ENCODE measurements at places on chromosomes 3 and 15. TPM values are rescaled to one million over a fixed set of nuclear protein-coding genes. Genes with fewer than 3 reads are reported as not detected.
A peak's percentile ranks its signal among the peaks of the same experiment; 100 is the strongest.

DNA sequence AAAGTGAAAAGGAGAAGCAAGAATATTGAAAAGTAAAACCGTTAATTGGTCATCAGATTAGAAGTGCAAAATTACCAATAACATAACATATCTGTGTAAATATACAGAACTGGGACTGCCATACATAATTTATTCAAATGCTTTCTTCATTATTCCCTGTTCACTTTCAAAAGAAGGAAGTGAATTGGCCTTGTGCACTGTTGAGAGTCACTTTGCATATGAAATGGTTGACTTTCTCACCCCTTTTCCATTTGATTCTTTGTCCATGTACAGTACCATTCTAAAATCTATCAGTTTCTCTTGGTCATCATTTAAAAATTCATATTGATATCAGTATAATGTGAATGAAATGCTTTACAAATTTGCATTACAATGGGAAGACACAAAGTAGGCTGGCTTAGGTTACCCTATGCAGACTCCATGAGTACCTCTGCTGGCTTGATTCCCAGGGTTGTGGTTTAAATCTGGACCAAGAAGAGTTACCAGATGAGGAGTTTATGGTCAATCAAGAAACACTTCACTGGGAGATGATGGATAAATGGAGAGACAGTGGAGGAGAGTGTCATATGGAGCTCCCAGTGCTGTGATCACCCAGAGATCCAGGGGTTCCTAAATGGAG lies 210.9 kb upstream of the TOPAZ1 start:
- H3K4me3 ChIP-seq: no peak overlapping the region
- no peaks in the 10 kb centered on the region for H3K36me3 ChIP-seq
- peaks cover 2% of the 10 kb centered on the region for H3K27me3 ChIP-seq
- no peak overlapping the region for H3K27ac ChIP-seq
- H3K4me1 ChIP-seq: no peaks in the 10 kb centered on the region
- DNase-seq: no peak

DNA sequence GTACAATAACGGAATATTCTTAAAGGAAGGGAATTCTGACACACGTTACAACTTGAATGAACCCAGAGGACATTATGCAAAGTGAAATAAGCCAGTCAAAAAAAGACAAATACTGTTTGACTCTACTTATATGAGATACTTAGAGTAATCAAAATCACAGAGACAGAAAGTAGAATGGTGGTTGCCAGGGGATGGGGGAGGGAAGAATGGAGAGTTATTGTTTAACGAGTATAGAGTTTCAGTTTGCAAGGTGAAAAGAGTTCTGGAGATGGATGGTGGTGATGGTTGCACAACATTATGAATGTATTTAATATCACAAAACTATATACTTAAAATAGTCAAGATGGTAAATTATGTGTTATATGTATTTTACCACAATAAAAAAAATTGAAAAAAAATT lies 112.9 kb upstream of the ARHGEF3 start:
- H3K27ac ChIP-seq: peak overlapping the region; percentile 69
- no peaks in the 10 kb centered on the region for H3K27me3 ChIP-seq
- no peak for DNase-seq

GRCh38 chr3:155782390-155782953 lies 23.6 kb downstream of the C3orf33 start:
- no peaks in the 10 kb centered on the region for H3K27me3 ChIP-seq
- DNase-seq: no peak
- H3K4me3 ChIP-seq: no peak overlapping the region
- no peak overlapping the region for H3K27ac ChIP-seq

DNA sequence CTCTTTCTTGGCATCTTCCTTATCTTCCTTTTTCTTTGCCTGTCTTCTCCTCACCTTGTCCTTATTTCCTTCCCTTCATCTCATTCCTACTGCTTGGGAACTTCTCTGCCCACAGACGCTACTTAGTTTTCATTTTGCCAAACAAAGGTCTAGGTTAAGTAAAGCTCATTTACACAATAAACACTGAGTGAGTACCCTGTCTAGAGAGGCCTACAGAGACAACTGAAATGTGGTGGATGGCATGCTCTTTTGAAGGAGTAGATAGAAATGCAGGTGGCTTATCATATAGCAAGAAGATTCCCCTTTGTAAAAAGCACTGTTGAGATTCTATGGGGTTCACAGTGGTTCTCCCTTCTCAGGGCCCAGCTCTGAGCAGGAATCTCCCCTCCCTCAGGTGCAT lies 319.0 kb downstream of the CNTN3 start:
- no peaks in the 10 kb centered on the region for H3K36me3 ChIP-seq
- no peak for DNase-seq
- no peaks in the 10 kb centered on the region for H3K4me1 ChIP-seq
- no peak overlapping the region for H3K27ac ChIP-seq

The LRRC31 gene
- not detected for total RNA-seq
